ENCODE measurements at places on chromosomes 5 and 9. TPM values are rescaled to one million over a fixed set of nuclear protein-coding genes. Genes with fewer than 3 reads are reported as not detected.

DNA sequence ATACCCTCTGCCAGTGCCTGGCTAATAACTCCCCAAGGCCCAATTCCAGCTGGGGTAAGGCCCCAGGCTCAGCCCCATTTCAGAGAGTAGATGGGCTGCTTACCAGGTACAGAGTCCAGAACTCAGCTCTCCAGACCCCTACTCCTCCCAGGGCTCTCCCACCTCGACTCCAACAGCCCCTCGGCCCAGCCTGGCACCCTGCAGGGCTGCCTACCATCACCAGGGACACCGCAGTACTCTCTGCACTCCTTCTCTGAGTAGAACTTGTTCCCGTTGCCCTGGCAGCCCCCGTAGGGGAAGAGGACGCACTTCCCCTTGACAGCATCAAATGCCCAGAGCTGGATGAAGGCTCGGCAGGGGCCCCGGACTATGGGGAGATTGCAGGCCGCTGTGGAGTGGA lies 17.4 kb downstream of the AMBP start:
- DNase-seq: no peak

- peak; percentile 69 for DNase-seq
These were observed at the start of gene FST for GRCh38 chr5:53480416-53481158. FST (plus strand) TSS chr5:53480629; CDS start chr5:53480792, 163 bp downstream.

GRCh38 chr5:61329550-61330128 lies 2.4 kb upstream of the ZSWIM6 start:
- peak; percentile 10 for DNase-seq

FGFR4 gene
- 51.3 TPM for total RNA-seq

GRCh38 chr5:84403773-84404172 lies 19.1 kb upstream of the EDIL3 start:
- DNase-seq: peak; percentile 42

DNA sequence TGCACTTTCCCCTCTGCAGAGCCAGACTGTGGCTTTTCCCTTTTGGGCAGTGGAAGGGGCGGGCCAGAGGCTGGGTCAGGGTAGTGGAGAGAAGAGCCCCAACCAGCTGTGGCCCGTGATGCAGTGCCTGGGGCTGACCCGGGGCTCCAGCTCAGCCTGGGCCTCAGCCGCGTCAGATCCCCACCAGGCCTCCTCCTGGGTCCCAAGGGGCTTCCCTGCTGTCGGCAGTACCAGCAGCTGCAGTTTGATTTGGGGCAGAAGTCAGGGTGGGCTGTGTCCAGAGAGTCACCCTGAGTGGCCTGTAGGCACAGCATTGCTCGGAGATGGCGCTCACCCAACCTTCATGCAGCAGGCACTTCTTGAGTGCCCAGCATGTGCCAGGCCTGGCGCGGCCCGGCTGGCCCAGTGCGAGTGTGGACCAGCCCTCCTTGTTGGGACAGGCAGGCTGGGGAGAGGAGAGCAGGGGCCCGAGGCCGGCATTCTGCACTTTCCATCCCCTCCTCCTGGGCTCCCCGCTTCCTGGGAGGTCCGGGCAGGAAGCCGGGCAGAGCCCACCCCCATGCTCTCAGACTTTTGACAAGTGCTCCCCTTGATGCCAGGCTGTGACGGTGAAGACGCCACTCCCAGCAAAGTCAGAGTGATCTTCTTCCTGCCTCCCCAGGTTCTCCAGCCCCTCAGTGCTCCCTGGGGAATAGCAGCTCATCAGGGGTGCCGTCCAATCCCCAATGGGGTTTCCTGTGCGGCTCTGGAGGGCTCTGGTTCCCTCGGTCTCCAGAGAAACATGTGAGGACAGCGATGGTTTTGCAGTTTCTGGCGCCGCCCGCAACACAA lies 88.3 kb upstream of the COL5A1 start:
- DNase-seq: no peak

DNA sequence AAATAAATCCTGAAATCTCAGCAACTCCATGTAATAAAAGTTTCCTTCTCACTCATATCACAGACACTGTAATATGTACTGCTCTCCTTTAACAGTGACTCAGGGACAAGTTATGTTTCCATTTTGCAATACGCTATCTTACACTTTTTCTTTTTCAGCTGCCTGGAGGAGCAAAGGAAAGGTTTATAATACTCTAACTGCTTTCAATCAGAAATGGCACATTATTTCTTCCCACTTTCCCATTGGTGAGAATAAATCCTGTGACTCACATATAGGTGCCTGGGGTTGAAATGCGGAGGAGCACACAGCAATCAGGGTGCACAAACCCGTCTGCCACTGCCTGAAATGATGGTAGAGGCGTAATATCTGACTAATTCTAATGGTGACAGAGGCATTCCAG lies 186.6 kb downstream of the HINT1 start:
- no peak for DNase-seq

DNA sequence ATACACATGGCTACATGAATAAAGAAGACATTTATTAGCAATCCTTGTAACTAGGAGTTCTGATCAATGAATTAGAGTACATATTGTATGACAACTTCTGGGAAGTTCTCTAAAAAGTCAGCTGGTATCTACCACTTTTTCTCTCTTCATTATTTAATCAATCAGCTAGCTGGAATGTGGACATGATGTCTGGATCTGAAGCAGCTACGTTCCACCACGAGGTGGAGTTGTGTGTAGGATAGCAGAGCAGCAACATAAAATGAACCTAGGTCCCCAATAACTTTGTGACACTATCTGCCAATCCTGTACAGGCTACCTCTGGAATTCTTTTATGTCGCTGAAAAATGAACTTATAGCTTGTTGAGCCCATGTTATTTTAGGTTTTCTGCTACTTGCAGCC lies 32.9 kb upstream of the ENTREP1 start:
- DNase-seq: no peak

- DNase-seq: no peak
These were observed 179.9 kb downstream of the ST8SIA4 start for GRCh38 chr5:100723229-100723628.

SEMA4D gene
- total RNA-seq: 0.86 TPM

GRCh38 chr5:173281910-173282309 lies 46.3 kb downstream of the STC2 start:
- DNase-seq: peak; percentile 41

- DNase-seq: no peak
These were observed 1091.6 kb downstream of the PTPRD start for GRCh38 chr9:9521033-9521779.

GRCh38 chr5:16797951-16798350 lies 138.1 kb downstream of the MYO10 start:
- peak; percentile 74 for DNase-seq

DNA sequence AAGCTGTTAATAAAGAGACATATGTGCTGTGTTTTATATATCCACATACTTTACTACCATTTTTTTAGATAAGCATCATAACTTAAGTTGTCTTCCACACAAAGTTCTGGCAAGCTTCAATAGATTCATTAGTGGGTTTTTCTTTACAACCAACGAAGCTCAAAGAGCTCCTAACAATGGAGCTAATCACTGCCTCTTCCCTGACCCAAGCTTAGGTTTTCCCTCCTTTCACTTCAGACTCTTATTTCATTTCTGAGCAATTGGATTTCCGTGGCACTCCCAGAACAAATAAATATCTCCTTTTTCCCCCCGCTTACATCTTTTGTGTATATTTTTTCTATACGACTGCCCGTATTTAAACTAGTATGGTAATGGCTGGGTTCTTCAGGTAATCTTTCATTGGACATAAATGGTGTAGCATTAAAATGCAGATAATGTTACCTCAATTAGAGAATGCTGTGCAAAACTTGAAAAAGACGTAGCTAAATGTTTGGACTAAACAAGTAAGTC lies 275.5 kb upstream of the TMEM161B start:
- DNase-seq: no peak

- no peak for DNase-seq
These were observed 144.3 kb downstream of the GIN1 start for GRCh38 chr5:102975457-102976182.

- DNase-seq: no peak
These were observed 27.1 kb upstream of the FAM240B start for GRCh38 chr9:38747067-38747466.

DNA sequence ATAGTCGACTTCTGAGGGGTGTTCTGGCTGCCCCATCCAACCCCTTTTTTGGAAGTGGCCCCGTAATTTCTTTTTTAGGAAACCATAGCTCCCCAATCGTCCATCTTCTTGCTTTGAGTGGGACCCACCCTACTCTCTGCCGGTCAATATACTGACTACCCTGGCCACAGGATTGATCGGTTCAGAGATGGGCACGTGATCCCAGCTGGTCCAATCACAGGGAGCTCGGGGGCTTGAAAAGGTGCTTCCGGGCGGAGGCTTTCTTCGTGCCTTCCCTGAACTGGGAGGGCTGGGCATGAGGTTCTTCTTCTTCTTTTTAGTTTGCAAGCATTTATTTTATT lies 78.7 kb upstream of the SH3PXD2B start:
- no peak for DNase-seq

PCDHB15 gene
- total RNA-seq: 2.0 TPM

GRCh38 chr5:1732238-1732941 lies 67.2 kb downstream of the MRPL36 start:
- peak; percentile 45 for DNase-seq

WNT8A gene
- not detected for total RNA-seq

- no peak for DNase-seq
These were observed 5.5 kb upstream of the GSN start for GRCh38 chr9:121262423-121262822.

DNA sequence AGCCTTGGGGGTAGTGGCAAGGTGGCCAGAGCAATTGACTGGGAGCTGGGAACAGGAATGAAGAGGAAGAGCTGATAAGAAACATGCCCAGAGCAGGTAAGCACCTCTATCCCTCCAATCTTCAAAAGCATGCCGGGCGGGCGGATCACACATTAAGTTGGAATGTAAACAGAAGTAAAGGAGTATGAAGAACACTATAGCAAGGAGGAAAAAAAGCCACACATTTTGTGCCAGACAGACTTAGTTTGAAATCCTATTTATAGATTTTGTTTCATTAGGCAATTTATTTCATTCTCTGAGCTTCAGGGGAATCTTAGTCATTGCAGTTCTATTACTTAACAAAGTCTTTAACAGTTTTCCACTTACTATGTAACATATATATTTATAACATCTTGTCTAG lies 173.9 kb upstream of the TNC start:
- peak; percentile 9 for DNase-seq

DNA sequence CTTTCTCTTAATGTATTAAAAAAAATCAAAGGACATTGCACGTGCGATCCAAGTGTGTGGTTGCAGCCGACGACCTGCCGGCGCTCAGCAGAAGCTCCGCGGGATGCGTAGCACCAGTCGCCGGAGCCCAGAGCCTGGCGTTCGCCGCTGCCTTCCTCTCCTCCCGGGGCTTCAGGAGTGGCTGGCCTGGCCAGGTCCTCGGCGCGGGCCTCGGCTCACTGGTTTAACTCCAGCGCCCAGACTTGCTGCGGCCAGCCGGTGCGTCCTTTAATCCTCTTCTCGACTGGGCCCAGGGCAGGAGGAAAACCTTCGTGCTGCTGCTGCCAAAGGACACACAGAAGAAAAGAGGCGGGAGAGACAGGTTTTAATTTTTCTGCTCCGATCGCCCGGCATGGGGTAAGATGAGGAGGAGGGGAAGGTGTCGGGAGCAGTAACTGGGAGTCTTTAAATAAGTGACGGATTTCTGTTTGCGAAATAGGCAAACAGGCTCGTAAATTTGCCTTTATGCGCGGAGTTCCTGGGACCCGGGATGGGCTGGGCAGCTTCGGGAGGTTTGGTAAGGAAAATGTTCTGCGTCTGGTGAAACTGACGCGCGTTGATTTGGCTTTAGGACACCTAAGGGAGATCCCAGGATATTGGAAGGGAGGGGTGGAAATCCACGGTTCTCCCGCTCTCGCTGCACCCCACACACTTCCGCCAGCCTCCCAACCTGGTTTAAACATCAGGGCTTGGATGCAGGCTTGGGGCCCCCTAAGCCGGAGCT lies 2.3 kb downstream of the HAND1 start:
- DNase-seq: peak; percentile 26

GRCh38 chr5:170635706-170636105 lies 131.9 kb downstream of the KCNIP1 start:
- no peak for DNase-seq

All from MG63 (cell line).